ENCODE measurements at places on chromosomes 1 and 21. TPM values are rescaled to one million over a fixed set of nuclear protein-coding genes. Genes with fewer than 3 reads are reported as not detected.

FYB2 gene
- not detected for total RNA-seq

- no peak overlapping the region for H3K27ac ChIP-seq
- no peaks in the 10 kb centered on the region for H3K36me3 ChIP-seq
- no peak overlapping the region for H3K4me3 ChIP-seq
- DNase-seq, result no peak
- H3K27me3 ChIP-seq, result no peaks in the 10 kb centered on the region
Measured at GRCh38 chr1:160716013-160716412, 4.4 kb upstream of the CD48 start.

DNA sequence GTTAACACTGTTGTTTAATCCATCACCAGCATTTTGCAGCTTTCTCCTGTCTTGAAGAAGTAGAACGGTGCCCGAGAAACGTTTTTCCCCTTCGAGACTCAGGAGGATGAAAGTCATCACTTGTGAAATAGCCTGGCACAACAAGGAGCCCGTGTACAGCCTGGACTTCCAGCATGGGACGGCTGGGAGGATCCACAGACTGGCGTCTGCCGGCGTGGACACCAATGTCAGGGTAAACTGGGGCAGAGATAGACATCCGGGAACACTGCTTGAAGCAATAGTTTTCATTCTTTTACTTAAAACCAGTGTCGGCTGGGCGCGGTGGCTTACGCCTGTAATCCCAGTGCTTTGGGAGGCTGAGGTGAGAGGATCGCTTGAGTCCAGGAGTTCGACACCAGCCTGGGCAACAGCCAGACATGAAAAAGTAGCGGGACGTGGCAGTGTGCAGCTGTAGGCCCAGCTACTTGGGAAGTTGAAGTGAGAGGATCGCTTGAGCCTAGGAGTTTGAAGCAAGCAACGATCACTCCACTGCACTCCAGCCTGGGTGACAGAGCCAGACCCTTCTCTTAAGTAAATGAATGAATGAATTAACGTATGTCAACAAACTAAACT lies 945 bp downstream of the CHAF1B start:
- peak overlapping the region; percentile 78 for H3K4me3 ChIP-seq
- no peak overlapping the region for H3K27ac ChIP-seq
- H3K36me3 ChIP-seq, result no peaks in the 10 kb centered on the region
- H3K27me3 ChIP-seq, result no peaks in the 10 kb centered on the region
- no peak for DNase-seq

GRCh38 chr21:39088831-39089380 lies 94.3 kb downstream of the PSMG1 start:
- no peak overlapping the region for H3K4me3 ChIP-seq
- DNase-seq, result no peak
- peaks cover 7% of the 10 kb centered on the region for H3K4me1 ChIP-seq
- no peaks in the 10 kb centered on the region for H3K27me3 ChIP-seq
- no peaks in the 10 kb centered on the region for H3K36me3 ChIP-seq

DNA sequence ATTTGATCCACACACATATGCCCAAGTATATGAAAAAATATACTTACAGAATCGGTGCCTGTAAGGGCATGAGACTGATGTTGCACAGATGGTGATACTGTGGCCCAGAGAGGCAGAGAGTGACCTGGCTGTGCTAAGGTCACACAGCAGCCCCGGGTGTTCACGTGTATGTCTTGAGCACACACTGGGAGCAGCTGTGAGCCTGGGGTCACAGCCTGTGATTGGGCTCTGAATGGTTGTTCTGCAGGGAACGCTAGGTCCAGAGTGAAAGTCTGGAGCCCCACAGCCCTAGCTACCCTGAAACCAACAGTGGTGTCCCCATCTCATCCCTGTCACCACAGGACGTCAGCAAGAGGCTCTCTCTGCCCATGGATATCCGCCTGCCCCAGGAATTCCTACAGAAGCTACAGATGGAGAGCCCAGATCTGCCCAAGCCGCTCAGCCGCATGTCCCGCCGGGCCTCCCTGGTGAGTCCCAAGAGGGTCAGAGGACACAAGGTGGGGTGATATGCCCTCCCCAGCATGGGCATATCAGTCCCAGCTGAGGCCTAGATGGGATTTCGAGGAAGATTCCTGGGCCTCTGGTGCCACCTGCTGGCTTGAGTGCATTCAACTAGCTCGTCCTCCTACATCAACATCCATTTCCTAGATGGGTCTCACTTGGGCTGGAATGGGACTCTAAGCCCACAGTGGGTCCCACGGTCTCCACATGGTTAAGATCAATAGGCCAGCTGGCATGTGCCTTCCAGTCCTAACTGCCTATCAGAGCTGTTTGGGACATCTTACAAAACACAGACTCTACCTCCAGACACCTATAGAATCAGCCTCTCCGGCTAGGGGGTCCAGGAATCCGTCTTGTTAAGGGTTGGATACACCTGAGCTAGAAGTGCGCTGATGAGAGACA lies 19.7 kb downstream of the CDK18 start:
- H3K27me3 ChIP-seq, result peaks cover 4% of the 10 kb centered on the region
- DNase-seq, result peak; percentile 78
- no peak overlapping the region for H3K27ac ChIP-seq
- H3K4me3 ChIP-seq, result no peak overlapping the region
- peaks cover 12% of the 10 kb centered on the region for H3K4me1 ChIP-seq
- no peaks in the 10 kb centered on the region for H3K36me3 ChIP-seq
